Peyer's patch (tissue), 4 donors: ENCODE measurements at places on chromosomes 5 and 9. TPM values are rescaled to one million over a fixed set of nuclear protein-coding genes. Genes with fewer than 3 reads are reported as not detected.

- no peak overlapping the region for H3K27ac ChIP-seq
- no peak for DNase-seq
- peaks cover 20% of the 10 kb centered on the region for H3K36me3 ChIP-seq
- H3K4me3 ChIP-seq: no peak overlapping the region
- no peaks in the 10 kb centered on the region for H3K27me3 ChIP-seq
- no peaks in the 10 kb centered on the region for H3K4me1 ChIP-seq
Measured at GRCh38 chr5:14756478-14756877, 92.0 kb downstream of the OTULIN start.

- H3K4me3 ChIP-seq: no peak overlapping the region
- H3K36me3 ChIP-seq: no peaks in the 10 kb centered on the region
- H3K27ac ChIP-seq: no peak overlapping the region
- H3K4me1 ChIP-seq: no peaks in the 10 kb centered on the region
- DNase-seq: no peak
- no peaks in the 10 kb centered on the region for H3K27me3 ChIP-seq
Measured at GRCh38 chr5:137273511-137273910, 225.6 kb downstream of the SPOCK1 start.

GRCh38 chr9:16675131-16675530 lies 195.3 kb downstream of the BNC2 start:
- no peak overlapping the region for H3K27ac ChIP-seq
- no peaks in the 10 kb centered on the region for H3K4me1 ChIP-seq
- H3K27me3 ChIP-seq: no peaks in the 10 kb centered on the region
- H3K36me3 ChIP-seq: no peaks in the 10 kb centered on the region
- DNase-seq: no peak
- no peak overlapping the region for H3K4me3 ChIP-seq

- no peaks in the 10 kb centered on the region for H3K27me3 ChIP-seq
- H3K36me3 ChIP-seq: no peaks in the 10 kb centered on the region
- no peaks in the 10 kb centered on the region for H3K4me1 ChIP-seq
Measured at GRCh38 chr5:112848116-112848811, 12.8 kb upstream of the SRP19 start.

DNA sequence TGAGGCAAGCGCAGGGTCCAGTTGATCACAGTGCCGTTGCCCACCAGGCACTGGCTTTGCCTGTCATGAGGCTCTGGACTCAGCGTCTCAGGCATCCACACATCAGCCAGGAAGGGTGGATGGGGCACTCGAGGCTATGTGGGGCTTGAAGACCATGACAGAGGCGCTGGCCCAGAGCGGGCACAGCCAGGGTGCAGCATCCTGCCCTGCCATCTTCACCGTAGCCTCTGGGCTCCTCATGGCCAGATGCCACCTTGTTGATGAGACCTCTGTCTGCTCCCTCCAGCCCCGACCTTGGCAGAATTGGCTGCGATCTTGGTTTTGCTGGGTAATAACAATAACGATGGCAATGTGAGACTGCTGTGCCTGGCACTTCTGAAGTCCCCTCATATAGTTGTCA lies 404.2 kb upstream of the IRX2 start:
- H3K4me3 ChIP-seq: no peak overlapping the region
- no peak overlapping the region for H3K27ac ChIP-seq
- H3K27me3 ChIP-seq: no peaks in the 10 kb centered on the region
- H3K4me1 ChIP-seq: no peaks in the 10 kb centered on the region
- H3K36me3 ChIP-seq: no peaks in the 10 kb centered on the region
- no peak for DNase-seq

DNA sequence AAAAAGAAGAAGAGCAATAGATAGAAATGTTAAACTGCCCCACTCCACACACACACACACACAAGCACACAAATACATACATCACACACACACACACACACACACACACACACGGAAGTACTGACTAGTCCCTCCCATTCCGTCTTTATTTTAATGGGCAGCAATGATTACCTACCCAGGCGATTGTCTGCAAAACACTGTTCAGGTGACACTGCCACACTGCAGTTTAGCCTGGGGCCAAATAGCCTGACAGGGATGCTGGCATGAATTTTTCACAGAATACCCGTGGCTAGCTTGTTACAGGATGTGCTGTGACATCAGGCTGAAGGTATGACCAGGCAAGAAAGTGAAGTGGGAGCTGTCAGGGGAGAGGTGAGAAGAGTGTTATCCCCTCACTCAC lies 86.9 kb downstream of the FRMD3 start:
- H3K27ac ChIP-seq: no peak overlapping the region
- H3K36me3 ChIP-seq: no peaks in the 10 kb centered on the region

- H3K4me3 ChIP-seq: no peak overlapping the region
- H3K36me3 ChIP-seq: no peaks in the 10 kb centered on the region
- no peak for DNase-seq
- H3K27me3 ChIP-seq: no peaks in the 10 kb centered on the region
- H3K4me1 ChIP-seq: no peaks in the 10 kb centered on the region
Measured at GRCh38 chr9:16022228-16022627, 469.4 kb downstream of the CCDC171 start.

- H3K4me3 ChIP-seq: no peak overlapping the region
- no peaks in the 10 kb centered on the region for H3K4me1 ChIP-seq
- DNase-seq: no peak
- no peaks in the 10 kb centered on the region for H3K36me3 ChIP-seq
- H3K27ac ChIP-seq: no peak overlapping the region
- no peaks in the 10 kb centered on the region for H3K27me3 ChIP-seq
Measured at GRCh38 chr9:133725886-133726285, 12.3 kb downstream of the SARDH start.

GRCh38 chr5:2193142-2193541 lies 310.4 kb upstream of the IRX4 start:
- no peaks in the 10 kb centered on the region for H3K27me3 ChIP-seq
- H3K4me1 ChIP-seq: no peaks in the 10 kb centered on the region
- H3K4me3 ChIP-seq: no peak overlapping the region
- DNase-seq: peak; percentile 14
- no peak overlapping the region for H3K27ac ChIP-seq

GRCh38 chr5:172508471-172509404 lies 54.4 kb upstream of the SH3PXD2B start:
- peak; percentile 41 for DNase-seq
- H3K27me3 ChIP-seq: no peaks in the 10 kb centered on the region
- H3K27ac ChIP-seq: no peak overlapping the region
- H3K4me1 ChIP-seq: peaks cover 10% of the 10 kb centered on the region
- no peak overlapping the region for H3K4me3 ChIP-seq

GRCh38 chr9:132784286-132784830 lies 93.7 kb downstream of the AK8 start:
- H3K27me3 ChIP-seq: no peaks in the 10 kb centered on the region
- no peak overlapping the region for H3K27ac ChIP-seq
- H3K4me1 ChIP-seq: no peaks in the 10 kb centered on the region

DNA sequence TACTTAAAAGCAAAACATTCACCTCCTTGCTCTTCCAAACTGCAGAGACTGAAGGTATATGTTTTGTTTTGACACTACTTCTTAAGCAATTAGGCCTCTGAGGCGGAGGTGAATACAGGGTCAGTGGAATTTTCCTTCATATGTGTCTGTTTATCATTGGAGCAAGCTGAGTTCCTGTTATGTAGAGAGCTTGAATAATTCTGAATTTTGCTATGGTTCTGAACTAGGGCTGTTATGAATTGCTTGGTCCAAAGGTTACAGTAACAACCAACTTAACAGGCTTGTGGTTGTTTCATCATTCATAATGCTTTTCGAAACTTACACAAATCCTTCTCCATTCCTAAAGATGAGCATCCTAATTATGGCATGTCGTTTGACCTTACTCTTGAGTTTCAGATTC lies 444.6 kb upstream of the MEF2C start:
- no peak for DNase-seq
- H3K4me1 ChIP-seq: no peaks in the 10 kb centered on the region
- no peaks in the 10 kb centered on the region for H3K27me3 ChIP-seq

GRCh38 chr5:5342784-5343183 lies 79.7 kb upstream of the ICE1 start:
- no peak overlapping the region for H3K4me3 ChIP-seq
- no peaks in the 10 kb centered on the region for H3K36me3 ChIP-seq
- H3K27ac ChIP-seq: no peak overlapping the region
- H3K4me1 ChIP-seq: no peaks in the 10 kb centered on the region

Gene TSSK1B
- total RNA-seq: not detected

Gene FAM169A
- 6.0 TPM for total RNA-seq

Gene ANKRD18A
- total RNA-seq: 18.1 TPM

Gene SPINK13
- not detected for total RNA-seq

Gene MPDZ
- total RNA-seq: 34.7 TPM
